ENCODE measurements at places on chromosomes 5 and 9.
A peak's percentile ranks its signal among the peaks of the same experiment; 100 is the strongest.

DNA sequence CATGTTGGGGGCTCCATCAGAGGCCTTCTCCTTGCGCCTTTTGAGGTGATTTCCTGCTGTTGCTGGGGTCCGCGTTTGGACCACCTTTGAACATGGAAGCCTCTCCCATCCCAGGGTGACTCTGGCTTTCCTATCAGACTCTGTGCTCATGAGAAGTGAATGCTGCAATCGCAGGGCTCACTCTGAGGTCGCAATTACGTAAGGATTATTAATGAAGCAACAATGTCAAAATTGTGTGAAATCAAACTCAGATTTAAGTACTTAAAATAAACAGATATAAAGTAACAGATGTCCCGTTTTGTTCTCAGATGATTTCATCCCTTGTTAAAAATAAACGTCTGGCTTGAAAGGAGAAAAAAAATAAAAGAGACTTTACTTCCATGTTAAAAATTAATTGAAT lies 634.2 kb downstream of the BNC2 start:
- DNase-seq = no peak

GRCh38 chr5:102778478-102778877 lies 23.4 kb downstream of the PAM start:
- DNase-seq = no peak

GRCh38 chr9:129462360-129462759 lies 158.5 kb downstream of the C9orf50 start:
- no peak for DNase-seq

DNA sequence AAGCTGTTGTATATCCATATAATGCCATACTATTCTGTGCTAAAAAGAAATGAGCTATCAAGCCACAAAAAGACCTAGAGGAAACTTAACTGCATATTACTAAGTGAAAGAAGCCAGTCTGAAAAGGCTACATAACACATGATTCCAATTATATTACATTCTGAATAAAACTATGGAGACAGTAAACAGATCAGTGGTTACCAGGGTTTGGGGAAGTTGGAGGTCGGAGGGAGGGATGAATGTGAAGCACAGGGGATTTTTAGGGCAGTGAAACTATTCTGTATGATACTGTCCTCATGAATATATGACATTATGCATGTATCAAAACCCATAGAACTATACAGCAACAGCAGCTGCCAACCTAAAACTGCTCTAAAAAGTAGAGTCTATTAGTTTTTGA lies 5.6 kb upstream of the RFK start:
- no peak for DNase-seq

DNA sequence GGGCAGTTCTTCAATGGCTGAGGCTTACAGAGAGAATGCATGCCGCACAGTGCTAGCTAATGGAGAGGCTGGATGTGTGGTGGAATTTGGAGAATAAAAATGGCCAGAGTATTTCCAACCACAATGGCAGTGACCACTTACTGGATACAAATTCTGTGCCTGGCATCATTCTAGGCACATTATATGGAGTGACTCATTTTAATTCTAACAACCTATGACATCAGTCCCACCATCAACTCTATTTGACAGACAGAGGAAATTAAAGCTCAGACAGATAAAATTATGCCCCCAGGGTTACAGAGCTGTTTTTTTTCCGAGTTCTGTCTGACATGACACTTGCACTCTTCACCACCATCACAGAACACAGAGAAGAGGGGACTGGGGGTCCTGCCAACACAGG lies 105.6 kb upstream of the IL12B start:
- DNase-seq = no peak

GRCh38 chr5:132065951-132066701 lies 5.7 kb downstream of the IL3 start:
- DNase-seq = no peak

DNA sequence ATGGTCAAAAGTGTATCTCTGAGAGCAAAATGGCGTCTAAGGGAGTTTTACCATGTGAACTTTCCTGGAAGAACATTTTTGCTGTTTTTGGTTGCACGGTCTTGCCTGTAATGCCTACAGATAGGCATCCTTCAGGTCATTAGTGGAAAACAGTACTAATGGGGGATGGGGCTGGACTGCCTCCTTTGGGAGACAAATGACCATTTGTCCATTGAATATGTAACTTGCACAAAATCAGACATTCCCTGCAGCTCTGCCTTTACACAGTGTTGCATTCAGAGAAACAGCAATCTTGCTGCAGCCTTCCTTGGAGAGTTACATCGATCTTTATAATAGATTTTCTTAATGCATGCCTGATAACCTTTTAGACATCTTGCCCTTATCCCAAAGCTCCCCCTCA lies 138.5 kb upstream of the EGFLAM start:
- no peak for DNase-seq

- DNase-seq = no peak
Measured at GRCh38 chr5:134609232-134609851, 23.3 kb downstream of the SAR1B start.

DNA sequence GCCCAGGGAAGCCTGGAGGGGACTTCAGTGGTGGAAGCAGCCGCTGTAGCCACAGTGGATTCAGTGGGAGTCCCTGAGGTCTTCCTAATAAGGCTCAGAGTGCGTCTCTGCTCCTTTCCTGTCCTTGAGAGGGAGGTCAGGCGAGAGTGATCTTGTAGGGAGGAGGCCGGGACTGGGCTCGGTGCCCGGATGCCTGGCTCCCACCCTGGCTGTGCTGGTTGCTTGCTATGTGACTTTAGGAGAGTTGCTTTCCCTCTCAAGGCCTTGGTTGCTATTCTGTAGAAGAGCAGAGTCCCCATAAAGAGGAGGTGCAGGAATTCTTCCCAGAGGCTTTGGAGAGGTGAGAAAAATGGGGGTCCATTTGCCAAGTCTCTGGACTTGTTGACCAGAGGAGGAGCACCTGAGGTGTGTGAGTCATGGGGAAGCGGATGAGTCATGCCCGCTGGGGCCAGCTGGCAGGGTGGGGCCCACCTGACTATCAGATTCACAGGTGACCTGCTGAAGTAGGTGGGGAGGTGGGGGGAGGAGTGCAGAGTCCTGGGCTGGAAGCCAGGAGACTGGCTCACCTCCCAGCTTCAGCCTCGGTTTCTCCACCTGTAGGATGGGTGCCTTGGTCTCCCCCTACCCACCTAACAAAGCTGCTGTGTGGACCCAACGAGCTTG lies 13.8 kb downstream of the GSN start:
- DNase-seq = peak; percentile 5

- no peak for DNase-seq
Measured at GRCh38 chr9:130887494-130888144, 9.0 kb downstream of the QRFP start.

- DNase-seq = no peak
Measured at GRCh38 chr9:111897601-111898137, 1.1 kb downstream of the UGCG start.

DNA sequence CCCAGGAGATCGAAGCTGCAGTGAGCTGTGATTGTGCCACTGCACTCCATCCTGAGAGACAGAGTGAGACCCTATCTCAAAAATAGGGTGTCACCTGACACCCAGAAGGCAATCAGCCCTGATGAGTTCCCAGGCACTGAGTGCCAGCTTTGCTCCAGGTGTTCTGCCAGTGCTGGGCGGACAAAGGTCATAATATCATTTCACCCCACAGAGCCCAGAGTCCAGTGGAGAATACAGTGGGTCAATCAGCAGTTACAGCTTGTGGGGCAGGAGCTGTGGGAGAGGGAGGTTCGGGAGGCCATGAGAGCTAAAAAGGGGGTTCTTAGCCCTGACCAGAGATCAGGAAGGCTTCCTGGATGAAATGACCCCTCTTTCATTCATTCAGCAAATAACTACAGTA lies 24.4 kb upstream of the SH3RF2 start:
- DNase-seq = no peak

DNA sequence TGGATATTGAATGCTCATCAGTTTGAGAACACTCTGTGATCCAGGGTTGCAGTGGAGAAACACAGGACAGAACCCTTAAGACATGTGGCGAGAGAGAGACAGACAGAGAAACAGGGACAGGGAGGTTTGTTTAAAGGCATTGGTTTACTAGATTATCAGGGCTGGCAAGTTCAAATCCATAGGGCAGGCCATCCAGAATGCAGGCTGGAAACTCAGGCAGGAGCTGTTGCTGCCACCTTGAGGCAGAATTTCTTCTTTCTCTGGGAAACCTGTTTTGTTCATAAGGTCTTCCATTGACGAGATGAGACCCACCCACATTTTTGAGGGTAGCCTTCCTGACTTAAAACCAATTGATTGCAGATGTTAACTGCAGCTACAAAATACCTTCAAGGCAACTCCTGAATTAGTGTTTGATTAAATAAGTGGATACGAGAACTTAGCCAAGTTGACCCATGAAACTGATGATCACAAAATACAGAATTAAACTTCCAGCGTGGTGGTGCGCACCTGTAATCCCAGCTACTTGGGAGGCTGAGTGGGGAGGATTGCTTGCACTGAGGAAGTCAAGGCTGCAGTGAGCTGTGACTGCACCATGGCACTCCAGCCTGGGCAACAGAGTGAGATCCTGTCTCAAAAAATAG lies 55.9 kb downstream of the NSUN2 start:
- peak; percentile 47 for DNase-seq
